BJ (cell line): ENCODE measurements at places on chromosomes 6 and 20. TPM values are rescaled to one million over a fixed set of nuclear protein-coding genes. Genes with fewer than 3 reads are reported as not detected.

DNA sequence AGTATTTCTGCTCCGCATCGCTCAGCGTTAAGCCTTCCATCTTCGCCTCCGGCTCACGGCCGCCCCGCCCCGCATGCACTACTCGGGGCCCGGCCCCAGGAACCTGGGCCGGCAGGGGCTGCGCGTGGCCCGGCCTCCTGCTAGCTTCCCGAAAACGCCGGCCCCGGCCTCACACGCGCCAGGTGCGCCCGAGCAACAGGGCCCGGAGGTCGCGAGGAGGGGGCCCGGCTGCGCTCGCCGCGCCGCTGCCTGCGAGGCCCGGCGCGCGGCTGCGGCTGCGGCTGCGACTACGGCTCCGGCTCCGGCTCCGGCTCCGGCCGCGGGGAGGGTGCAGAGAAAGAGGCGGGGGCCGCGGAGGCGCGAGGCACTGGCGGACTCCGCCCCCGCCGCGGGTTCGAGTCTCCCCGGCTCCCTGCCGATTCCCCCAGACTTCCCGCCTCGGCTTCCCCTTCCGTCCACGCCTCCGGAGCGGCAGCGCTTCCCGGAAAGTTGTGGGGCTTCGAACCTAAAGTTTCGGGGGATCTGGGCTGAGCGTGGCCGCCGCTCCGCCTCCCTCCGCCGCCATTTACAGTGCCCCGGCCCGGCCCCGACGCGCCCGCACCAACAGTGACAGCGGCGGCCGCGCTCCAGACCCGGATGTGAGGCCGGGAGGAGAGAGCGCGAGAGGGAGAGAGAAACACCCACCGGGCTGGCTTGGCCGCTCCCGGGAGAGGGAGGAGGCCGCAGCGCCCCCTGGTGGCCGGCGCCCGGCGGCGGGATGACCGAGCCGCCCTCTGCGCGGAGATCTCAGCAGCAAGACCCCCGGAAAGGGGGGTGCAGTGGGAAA lies at the start of gene REPS1:
REPS1 (minus strand) TSS at position 611 of the 826 bp plus-strand sequence; CDS start at position 40, 571 bp downstream.
- no peak for DNase-seq

DNA sequence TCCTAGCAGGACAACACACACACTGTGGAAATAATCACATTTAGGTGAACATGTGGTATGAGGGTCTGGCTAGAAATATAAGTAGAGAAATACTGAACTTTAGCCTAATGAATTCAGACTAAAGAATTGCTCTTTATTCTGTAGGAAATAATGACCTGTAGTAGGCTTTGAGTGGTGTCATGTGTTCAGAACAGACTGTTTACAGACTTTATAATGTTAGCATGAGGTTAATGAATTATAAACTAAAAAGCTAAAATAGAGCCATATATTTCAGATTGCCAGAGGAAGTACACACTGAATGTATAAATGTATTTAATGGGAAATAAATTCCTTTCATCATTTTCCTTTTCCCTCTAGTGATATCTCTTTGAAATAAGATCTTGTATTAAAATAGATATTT lies 669.5 kb upstream of the EPHA7 start:
- no peak for DNase-seq

- DNase-seq, result no peak
Measured at GRCh38 chr20:46573234-46573633, 22.8 kb upstream of the OCSTAMP start.

GRCh38 chr20:33656010-33656782 lies 5.9 kb upstream of the C20orf144 start:
- no peak for DNase-seq

GRCh38 chr20:4026093-4026601 lies 10.8 kb upstream of the RNF24 start:
- peak; percentile 52 for DNase-seq

- no peak for DNase-seq
Measured at GRCh38 chr6:51737580-51738360, 349.6 kb downstream of the PKHD1 start.

- DNase-seq, result no peak
Measured at GRCh38 chr6:34349211-34349610, 43.3 kb downstream of the NUDT3 start.

DNA sequence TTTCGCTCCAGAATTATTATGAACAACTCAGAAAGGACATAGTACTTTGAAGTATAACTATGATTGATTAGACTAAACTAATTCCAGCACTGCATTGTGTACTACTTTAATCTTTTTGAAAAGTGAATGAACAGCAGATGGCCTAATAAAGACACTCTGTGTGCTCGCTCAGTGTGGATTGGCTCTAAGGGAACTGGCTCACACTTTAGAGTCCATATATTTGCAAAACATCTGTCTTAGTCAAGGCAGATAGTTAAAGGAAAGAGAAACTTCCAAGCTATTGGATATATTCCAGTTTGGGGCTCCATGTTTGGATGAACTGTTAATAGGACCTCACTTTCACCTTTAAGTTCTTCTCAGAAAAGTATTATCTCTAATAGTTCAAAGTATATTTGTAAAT lies 218.9 kb downstream of the EYA4 start:
- no peak for DNase-seq

- no peak for DNase-seq
Measured at GRCh38 chr6:106360410-106360988, at the start of gene CRYBG1. TSS of gene CRYBG1 (plus strand) at chr6:106360717. CDS start at chr6:106360909, 192 bp downstream.

- DNase-seq, result no peak
Measured at GRCh38 chr6:166470863-166471410, 88.2 kb upstream of the MPC1 start.

- DNase-seq, result no peak
Measured at GRCh38 chr6:169185011-169185521, 68.6 kb downstream of the THBS2 start.

DNA sequence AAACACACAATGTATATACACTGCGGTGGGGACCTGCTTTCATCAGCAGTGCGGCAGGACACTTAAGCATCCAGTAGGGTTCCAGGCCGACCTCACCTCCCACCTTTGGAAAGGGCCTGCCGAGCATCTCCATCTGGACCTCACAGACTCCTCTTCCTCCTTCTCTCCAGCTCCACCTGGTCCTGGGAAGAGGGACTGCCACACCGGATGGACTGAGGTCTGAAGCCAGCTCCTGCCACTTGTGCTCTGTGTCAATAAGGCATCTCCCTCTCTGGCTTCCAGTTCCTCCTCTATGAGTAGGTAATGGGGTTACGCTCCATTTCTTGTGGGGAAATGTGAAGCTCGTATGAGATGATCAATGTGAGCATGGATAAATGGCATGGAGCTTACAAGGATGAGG lies 19.1 kb upstream of the NNAT start:
- no peak for DNase-seq

DNA sequence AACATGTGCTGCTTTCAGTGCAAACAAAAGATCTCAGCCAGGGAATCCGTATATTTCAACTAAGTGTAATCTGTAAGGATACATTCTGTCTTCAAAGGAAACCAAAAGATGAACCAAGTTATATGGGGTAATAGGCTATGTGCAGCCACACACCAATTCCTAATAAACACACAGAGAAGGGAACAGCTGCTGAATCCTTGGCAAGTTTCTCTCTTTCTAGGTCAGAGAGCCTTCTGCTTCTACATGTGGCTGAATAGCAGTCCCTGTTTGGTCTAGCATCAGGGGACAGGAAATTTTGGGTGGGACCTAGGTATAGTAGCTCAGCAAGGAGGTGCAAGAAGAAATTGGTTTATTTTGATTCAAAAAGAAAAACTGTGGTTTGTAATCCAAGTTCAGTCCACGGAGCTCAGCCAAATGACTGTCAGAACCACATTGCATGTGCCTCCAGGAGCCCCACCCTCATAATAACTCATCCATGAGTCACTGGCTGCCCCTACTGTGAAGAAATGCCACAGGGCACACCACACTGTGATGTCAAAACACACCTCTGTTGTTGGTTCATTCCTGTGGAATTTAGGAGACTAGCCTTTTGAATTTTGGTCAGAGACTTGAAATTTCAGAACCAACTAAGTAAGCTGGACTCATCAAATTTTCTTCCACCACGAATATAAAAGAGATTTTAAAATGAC lies 21.1 kb downstream of the SPTLC3 start:
- DNase-seq, result peak; percentile 60

DNA sequence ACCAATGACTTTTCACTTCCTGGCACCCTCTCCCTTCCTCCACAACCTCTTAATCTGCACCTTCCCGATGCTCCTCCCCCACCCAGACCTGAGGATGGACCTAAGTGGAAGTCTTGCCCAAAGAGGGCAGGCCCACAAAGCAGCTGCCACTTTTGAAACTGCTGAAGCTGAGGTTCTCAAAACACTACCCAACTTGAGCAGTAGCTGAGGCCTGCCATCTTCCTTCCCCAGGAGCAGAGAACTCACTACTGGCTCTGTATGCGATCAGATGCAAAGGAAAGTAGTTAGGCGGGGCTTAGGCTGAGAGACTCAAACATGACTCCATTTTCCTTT lies 1.5 kb downstream of the HM13 start:
- DNase-seq, result no peak

GRCh38 chr20:16606468-16607070 lies 33.3 kb upstream of the KIF16B start:
- DNase-seq, result no peak

DNA sequence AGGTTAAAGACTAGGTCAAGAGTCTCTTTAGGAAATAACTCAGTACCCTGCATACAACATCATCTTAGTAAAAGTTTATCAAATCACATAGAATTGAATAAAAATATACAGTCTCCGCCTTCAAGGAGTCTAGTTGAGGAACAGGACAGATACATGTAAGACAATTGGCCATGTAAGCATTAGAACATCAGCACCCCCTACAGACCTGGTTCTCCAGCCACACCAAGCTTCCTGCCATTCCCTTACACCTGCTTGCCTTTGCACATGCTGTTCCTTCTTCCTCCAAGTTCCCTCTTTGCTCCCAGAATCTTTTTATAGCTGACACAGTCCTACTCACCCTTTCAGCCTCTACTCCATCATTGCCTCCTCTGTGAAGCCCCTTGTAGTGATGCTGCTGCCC lies 187.8 kb upstream of the LRFN2 start:
- no peak for DNase-seq

GRCh38 chr6:105164418-105164817 lies 15.4 kb downstream of the POPDC3 start:
- DNase-seq, result no peak

GRCh38 chr6:15359335-15359862 lies 113.5 kb downstream of the JARID2 start:
- no peak for DNase-seq

GRCh38 chr6:52261229-52261628 lies 16.9 kb upstream of the IL17F start:
- DNase-seq, result peak; percentile 62

DNA sequence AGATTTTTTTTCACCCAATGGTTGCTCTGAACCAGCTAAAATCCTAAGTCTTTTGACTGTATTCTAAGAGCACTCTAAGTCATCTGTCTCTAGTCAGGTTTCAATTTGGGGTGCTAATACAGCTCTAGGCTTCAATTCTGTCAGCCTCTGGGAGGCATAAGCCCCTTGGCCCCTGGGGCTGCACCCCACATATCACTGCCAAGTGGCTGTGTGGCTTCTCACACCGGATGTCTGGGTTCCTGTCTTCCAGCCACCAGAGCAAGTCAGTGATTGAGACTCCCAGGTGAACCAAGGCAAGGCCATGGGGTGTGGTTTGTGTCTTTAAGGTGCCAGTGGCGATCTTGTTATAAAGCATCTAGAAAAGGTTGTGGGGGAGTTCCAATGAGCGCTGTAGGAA lies 136.5 kb downstream of the TMEM242 start:
- DNase-seq, result no peak

DNA sequence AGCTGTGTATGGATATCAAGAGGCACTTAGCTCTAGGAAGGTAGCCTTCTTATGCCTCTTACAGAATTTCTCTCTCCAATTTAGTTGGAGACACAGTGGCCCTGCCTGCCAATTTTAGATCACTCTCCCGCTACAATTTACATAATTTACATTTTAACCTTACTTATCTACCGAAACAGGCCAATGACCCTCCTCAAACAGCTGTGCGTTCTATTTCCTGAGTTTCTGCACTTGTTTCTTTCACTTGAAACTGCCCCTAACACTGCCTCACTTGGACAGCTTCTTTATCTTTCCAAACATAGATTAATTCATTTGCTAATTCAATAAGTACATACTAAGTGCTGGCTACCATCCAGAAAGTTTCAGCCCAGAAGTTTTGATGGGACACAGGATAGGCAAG lies 52.9 kb upstream of the HDDC2 start:
- no peak for DNase-seq

The CGA gene
- polyA plus RNA-seq, result 2.5 and 2.6 TPM in 2 replicates

The DSP gene
- polyA plus RNA-seq, result 11.0 and 12.7 TPM in 2 replicates

The C20orf96 gene
- 4.8 and 5.5 TPM in 2 replicates for polyA plus RNA-seq

The IRF4 gene
- not detected in 2 replicates for polyA plus RNA-seq

The EYA4 gene
- polyA plus RNA-seq, result 0.32 and 0.39 TPM in 2 replicates

The SOBP gene
- polyA plus RNA-seq, result 0.02 TPM in 1 of 2 replicates, not detected in the other
